ENCODE measurements at places on chromosomes 1 and 21. TPM values are rescaled to one million over a fixed set of nuclear protein-coding genes. Genes with fewer than 3 reads are reported as not detected.

Gene C1orf53
- total RNA-seq: 9.9 TPM

Gene TRIM46
- total RNA-seq: 9.1 TPM

Gene GJC2
- total RNA-seq: 0.38 TPM

Gene AIRE
- total RNA-seq: 0.17 TPM

Gene ALX3
- not detected for total RNA-seq

Gene RGS7
- total RNA-seq: 0.34 TPM

Gene UBL4B
- not detected for total RNA-seq

Gene CALML6
- total RNA-seq: 0.04 TPM

Gene GUK1
- 302 TPM for total RNA-seq

Gene RAD54L
- total RNA-seq: 2.9 TPM

Gene MANEAL
- 8.7 TPM for total RNA-seq

Gene HDAC1
- total RNA-seq: 85.7 TPM

Gene C1orf50
- total RNA-seq: 4.6 TPM

Gene TMEM82
- not detected for total RNA-seq

Gene RIPPLY3
- total RNA-seq: 0.92 TPM

Gene OR14C36
- total RNA-seq: not detected

Gene STX12
- 43.9 TPM for total RNA-seq

Gene LRRN2
- total RNA-seq: 7.6 TPM

Gene LCE2C
- not detected for total RNA-seq

Gene PARS2
- total RNA-seq: 10.8 TPM

Gene SCCPDH
- 40.1 TPM for total RNA-seq

Gene OR2L5
- total RNA-seq: not detected

Gene NUAK2
- total RNA-seq: 139 TPM

Gene P3R3URF
- not detected for total RNA-seq

Gene REN
- 5.2 TPM for total RNA-seq

Gene OLIG2
- not detected for total RNA-seq

Gene PROK1
- total RNA-seq: not detected

Gene TOR3A
- 53.6 TPM for total RNA-seq

Gene LINGO4
- not detected for total RNA-seq

Gene RIMS3
- total RNA-seq: 3.2 TPM

Gene TNFSF4
- 0.62 TPM for total RNA-seq

Gene GJA8
- total RNA-seq: not detected

Gene LCE1D
- not detected for total RNA-seq

Gene ACOT11
- total RNA-seq: 2.3 TPM

Gene SGIP1
- 6.9 TPM for total RNA-seq

Gene CLCA1
- total RNA-seq: not detected

Gene COL8A2
- total RNA-seq: 1.2 TPM

Gene PCSK9
- 4.5 TPM for total RNA-seq

Gene CFHR2
- not detected for total RNA-seq

Gene KDF1
- 11.0 TPM for total RNA-seq

Gene OR2T11
- not detected for total RNA-seq

Gene RIPK4
- total RNA-seq: 20.5 TPM

Gene TRAPPC10
- 30.9 TPM for total RNA-seq

Gene KLF17
- total RNA-seq: not detected

Gene DMBX1
- not detected for total RNA-seq

Gene ARMH1
- total RNA-seq: 4.7 TPM

Gene IQGAP3
- 8.0 TPM for total RNA-seq

Gene CHODL
- 1.3 TPM for total RNA-seq

Data from kidney epithelial cell (primary cell).